Activated CD4-positive, alpha-beta T cell treated with anti-CD3 and anti-CD28 coated beads for 1 hour (primary cell): ENCODE measurements at places on chromosomes 7 and 10.

GRCh38 chr10:74035303-74035702, 37.4 kb downstream of the VCL start:
- no peak for DNase-seq

GRCh38 chr7:45150199-45150598, 7.4 kb upstream of the RAMP3 start:
- DNase-seq, result no peak

- no peak for DNase-seq
Observed at GRCh38 chr10:132117146-132117545, 51.4 kb downstream of the JAKMIP3 start.

DNA sequence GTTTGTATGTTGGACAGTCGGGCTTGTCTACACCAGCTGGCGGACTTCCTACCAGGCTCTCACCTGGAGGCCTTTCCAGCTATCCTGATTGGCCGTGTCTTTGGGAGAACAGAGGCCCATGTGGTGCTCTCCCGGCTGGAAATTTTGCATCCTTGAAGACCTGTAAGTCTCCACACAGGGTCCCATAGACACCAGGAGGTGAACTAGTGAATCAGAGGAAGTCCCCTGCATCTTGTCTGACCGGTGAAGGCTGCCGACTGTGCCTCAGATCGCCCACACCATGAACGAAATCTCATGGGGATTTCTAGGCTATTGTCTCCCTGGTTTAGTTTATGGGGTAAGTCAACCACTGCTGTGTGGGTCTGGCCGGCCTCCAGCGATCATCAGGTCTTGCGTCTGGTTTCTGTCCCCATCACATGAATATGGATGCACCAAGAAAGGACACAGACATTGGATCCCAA, 108.4 kb upstream of the LYZL2 start:
- no peak for DNase-seq

DNA sequence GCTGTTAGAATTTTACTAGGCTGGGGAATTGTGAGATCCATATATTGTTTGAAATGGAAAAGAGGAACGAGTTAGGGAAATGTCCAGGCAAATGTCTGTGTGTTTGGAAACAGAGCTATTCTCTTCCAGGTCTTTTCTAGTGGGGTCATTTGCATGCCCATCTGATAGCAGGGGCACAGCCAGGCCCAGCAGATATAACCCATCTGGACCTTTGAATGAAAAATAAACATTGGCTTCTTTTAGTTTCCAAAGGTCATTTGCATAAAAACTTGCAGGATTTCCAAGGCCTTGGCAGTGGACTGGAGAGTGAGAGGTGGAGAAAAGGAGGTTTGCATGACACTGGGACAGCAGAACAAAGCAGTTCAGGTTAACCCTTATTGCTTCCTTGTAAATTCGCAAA, 188.0 kb upstream of the GPR26 start:
- DNase-seq, result no peak

DNA sequence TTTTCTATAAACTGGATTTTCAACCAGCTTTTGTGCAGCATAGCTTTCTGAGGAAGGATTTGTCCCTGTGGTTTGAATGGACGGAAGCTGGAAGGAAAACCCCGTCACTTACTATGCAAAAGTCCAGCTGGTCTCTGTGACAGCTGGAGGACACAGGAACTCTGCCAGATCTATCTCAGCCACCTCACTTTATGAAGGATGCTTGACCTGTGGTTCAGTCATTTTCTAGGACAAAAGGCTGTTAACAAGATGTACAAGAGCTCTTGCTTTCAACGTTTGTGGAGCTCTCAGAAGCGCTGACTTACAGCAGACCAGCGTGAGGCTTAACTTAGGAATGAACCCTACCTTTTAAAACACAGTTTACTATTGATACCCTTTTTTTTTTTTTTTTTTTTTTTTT, 90.8 kb downstream of the CREM start:
- DNase-seq, result no peak

DNA sequence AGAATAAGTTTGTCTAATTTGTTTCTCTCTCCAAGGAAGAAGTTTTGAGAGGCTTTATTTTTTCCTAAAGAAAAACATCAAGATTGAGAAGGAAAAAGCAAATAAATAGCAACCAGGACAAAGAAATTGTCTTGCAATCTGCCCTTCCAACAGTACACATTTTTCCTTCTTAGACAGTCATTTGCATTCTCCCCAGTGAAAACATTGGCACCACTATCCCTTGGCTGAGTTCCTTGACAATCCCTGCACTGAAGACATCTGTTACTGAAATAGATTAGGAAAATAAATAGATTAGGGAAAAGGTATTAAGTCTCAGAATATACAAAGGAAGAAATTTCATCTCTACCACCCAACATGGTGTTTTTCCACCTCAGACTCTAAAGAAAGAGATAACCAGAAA, 12.2 kb upstream of the TMEM243 start:
- DNase-seq, result no peak

DNA sequence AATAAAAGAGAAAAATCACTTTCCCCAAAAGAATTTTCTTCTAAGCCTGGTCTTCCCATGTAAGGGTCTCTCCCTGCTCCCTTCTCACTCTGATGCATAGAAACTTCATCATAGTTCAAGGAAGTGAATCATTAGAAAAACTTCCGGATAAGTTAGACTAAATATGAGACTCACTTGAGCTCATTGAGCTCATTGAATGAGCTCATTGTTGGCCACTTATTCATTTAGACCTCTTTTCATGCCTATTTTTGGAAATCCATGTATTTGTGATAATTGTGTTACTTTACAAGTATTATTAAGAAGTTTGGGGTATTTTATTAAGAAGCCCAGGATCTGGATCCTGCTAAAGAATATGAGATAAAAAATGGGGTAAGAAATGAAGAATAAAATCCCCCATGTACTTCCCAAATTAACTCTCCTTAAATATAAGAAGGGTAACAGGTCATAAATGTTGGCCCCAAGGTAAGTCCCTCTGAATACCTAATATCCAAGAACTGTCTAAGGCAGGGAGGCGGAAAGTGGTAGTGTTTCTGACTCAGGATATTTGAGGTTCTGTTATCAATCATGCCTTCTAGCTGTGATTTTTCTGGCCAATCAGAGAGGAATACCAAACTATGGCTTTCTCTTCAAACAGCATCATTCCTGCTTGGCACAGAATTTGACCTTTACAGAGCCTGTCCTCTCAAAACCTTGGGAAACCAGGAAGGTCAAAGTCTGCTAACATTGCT, 236.5 kb upstream of the PTN start:
- DNase-seq, result no peak

GRCh38 chr10:62029401-62029800, 127.9 kb downstream of the ARID5B start:
- DNase-seq, result no peak

GRCh38 chr7:70926666-70927065, 205.3 kb upstream of the GALNT17 start:
- DNase-seq, result no peak

DNA sequence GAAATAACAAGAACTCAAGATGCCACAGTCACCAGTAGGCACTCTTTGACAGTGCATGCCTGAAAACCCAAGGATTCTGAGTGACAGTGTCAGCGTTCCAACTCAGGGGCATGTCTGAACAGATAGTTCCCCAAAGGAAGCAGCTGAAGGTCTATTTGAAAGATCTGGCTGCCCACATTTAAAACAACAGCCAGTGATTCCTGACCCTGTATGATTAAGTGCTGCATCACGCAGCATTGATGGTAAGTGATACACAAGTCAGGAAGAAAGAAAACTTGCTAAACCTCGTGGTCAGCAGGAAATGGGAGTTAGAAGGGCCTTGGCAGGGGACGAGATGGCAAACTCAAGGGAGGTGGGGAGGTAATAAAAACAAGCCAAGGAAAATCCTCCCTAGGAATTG, 1013.1 kb downstream of the TYW1 start:
- DNase-seq, result no peak

DNA sequence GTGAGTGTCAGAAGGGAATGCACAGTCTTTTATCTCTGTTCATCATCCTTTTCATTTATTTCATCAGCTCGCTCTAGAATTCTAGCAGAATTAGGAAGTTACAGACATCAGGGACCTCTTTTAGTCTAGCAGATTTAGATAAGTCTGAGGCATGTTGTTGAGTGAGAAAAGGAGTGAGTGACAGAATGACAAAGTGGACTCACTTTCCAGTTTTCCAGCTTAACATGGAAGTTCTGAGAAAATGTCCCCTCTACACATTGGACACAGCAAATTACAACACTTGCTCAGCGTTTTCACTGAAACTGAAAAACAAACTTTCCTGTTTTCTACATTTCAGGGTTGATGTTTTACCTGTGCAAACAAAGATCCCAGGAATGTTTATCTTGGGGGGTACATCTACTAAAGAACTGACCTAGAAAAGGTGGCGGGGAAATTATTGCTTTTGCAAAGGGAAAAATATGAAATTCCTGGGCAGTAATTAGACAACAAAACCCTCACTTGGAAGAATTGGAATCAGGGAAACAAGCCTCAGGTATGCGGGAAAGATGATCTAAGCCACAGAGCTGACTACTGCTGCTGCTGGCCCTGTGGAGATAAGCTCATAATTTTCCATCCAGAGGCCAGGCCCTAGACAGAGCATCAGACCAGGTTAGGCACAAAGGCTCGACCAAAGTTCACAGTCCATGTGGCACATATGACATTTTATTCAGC, 14.6 kb upstream of the CYP3A5 start:
- no peak for DNase-seq

DNA sequence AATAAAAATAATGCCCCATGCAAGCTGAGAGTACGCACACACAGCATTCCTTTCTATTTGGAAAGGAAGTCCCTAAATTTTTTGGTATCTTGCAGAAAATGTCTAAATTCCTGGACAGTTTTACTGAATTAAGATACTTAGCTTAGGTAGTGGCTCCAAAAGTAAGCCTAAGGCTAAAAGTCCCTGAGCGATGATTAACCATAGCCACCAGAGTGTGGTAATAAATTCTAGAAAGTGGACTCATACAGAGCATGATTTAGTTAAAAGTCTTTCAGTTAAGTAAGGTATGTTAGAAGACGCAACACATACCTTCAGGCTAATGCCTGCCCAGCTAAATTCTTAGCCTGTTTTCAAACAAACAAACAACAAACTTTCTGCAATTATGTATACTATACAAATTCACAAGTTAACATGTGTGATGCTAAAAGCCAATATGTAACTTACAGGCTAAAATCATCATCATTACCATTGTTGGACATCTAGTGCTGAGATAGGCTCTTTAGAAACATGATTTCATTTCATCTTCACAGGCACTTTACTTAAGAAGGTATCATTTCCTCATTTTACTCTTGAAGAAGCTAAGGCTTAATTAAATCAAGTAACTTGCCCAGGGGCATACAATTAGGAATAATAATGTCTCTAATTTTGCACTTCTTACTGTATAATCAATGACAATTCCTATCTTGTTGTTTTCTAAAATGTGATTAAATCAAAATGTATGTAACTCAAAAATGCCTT, 261.4 kb upstream of the YAE1 start:
- no peak for DNase-seq

DNA sequence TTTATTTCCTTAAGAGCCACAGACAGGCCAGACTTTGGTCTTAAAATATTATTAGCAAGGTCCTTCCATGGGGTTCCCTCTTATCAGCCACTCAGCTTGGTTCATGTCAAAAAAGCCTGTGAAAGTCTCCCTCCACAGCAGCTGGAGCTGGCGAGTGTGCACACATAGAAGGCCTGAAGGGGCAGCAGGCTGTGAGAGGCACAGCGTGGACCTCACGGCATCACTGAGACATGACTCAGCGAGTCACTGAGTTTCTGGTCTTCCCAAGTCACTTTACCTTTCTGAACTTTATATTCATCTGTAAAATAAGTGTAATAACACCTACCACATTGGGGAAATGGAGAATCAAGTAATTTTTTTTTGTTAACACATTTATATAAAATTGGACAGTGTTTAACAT, 8.7 kb downstream of the TAF3 start:
- DNase-seq, result no peak

DNA sequence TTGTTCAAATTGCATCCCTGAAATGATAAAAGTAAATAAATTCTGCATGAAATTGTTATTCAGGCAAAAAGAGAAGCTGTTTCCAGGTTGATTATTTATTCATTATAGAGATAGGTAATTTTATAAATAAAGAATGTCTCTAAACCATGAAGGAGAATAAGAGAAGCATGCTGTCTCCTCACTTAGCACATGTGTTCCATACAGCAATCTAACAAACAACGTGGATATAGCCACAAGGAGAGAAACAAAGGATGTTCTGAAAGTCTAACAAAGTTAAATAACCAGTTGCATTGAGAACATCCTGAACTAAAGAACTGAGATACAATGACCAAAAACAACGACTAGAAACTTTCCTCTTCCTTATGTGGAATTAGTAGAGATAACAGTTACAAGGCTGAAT, 50.8 kb downstream of the NEBL start:
- no peak for DNase-seq

DNA sequence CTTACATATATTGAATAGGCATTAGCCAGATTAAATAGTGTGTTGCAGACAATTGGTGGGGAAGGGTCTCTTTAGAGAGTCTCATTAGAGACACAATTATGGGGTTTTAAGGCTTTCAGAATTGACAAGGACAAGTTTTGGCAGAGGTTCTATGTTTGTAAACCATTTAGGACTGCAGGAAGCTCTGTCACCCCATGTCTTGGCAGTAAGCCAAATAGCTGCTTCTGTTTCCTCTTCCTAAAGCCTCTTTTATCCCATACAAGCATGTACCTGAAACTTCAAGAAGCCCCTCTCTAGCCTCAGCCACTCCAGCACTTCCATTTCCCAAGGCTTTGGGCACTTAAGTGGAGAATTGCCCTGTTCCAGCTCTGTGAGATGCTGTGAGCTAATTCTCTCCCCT, 21.8 kb upstream of the LRRC4 start:
- no peak for DNase-seq

DNA sequence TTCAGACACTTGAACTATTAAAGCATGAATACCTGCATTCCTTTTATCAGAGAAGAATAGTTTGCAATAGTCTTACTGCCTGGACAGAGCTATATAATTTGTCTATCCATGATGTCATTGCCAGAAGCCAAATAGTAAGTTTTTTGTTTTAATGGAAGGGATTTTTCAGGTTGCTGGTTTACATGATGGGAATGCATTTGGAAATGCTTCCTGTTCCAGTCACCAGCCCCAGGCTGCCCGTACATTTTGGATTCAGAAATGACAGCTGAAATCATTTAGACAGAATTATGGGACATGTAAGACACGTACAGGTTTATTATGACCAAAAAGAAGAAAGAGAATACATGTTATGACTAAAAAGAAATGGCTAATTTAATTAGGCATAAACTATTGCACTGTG, 293.1 kb downstream of the CDK14 start:
- no peak for DNase-seq
